RPMI8226 (cell line): ENCODE measurements at places on chromosomes 1 and 21.

DNA sequence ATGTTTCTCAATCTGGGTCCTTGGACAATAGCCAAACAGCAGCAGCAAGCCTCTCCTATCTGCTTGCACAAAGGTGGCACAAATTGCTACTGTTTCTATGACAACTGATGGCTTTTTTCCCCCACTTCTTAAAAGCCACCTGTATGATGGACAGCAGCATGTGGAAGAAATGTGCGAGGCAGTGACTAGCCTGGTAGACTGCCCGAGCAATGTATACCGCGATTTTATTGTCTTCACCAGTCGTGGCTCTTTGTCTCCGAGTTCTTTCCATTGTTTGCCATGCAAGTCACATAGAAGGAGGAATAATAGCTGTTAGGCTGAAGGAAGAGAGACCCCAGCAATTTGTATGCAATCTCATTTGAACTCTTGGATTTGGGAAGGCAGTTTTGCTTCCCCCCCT is 79.4 kb downstream of the S1PR1 start:
- no peak for DNase-seq

DNA sequence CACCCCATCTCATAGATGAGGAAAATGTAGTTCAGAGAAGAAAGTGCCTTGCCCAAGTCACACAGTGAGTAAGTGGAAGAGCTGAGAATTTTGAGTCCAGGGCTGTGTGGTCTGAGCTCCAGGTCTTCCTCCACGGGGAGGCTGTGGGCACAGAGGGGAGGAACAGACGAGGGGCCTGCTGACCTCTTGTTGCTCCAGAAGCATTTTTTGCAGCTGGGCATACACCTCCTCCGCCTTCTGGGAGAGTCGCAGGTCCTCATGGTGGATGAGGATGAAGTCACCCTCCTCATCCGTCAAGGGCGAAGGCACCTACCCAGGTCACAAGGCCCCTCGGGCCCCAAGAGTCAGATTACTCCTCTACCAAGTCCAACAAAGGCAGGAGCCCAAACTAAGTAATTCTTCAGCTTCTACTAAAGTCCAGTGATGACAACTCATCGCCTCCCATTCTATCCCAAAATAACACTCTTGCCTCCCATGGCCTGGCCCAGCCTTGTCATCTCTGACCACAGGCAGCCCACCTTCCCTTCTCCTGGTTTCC is 9.1 kb downstream of the CC2D1B start:
- no peak for DNase-seq

- DNase-seq: no peak
These were observed 90.6 kb downstream of the SGIP1 start for GRCh38 chr1:66624412-66625060.

DNA sequence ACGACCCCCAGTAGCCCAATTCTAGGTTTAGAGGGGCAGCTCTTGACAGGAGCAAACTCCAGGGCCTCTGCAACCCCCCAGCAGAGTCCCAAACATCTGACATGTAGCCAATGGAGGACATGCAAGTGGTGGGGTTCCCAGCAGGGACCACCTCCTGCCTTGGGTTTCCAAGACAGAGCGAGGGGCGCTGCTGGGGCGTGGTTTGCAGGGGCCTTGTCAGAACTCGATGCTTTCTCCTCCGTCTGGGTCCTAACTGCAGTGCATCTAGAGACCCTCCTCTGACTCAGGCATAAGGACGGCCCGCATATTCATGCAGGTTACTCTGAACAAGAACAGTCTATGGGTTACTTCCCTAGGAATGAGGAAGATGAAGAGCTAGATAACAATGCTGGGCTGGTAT is 17.2 kb downstream of the EPHX1 start:
- no peak for DNase-seq

DNA sequence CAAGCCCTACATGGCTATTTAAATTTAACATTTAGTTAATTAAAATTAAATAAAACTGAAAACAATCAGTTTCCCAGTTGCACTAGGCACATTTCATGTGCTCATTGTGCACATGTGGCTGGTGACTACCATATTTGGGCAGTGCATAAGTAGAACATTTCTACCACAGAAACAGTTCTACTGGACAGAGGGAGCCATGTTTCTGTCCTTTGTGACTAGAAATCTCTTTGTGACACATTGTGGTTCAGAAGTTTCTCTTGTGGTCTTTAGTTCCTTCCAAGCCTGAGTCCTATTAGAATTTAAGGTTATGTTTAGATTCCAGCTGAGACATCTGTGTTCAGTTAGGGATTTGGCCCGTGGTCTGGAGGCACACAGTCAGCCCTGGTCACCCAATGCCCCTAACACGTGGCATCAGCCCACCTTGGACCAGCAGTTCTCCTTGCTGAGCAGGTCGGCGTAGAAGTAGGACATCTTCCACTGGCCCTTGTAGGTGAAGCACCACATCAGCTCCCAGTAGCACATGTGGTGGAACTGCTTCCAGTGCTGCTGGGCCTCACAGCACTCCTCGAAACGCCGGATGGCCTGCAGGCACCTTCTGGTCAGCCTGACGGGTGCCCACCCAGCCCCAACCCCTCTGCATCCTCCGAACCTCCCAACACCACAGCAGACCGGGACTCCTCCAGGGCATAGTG is 29.1 kb downstream of the TTC39A start:
- no peak for DNase-seq

- peak; percentile 34 for DNase-seq
These were observed 5.2 kb upstream of the PLA2G2D start for GRCh38 chr1:20124456-20125057.

DNA sequence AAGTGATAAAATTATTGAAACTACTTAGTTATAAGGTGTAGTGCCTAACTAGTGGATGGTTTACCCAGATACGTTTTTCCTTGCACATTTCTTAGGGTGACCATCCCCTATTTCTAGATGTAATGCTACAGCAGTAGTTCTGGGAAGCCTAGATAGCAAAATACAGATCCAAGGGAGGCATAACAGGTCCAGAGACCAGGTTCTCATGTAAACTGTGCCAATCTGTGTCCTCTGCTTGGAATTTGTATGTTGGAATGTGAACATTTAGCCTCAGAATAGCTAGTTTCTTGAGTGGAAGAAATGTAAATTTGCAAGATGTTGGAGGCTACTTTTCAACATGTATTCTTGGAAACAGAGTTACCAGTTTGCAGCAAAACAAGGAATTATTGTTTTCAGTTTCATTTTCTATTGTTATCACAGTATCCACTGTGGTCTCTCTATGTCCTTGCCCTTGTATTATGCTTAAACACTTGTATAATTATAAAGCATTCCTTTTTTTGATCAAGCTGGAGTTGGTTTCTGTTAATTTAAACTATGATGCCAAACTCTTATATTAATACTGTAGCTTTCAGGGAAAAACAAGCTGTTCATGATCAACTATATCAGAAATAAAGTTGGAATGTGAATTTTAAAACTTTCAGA is 102.0 kb upstream of the BRINP3 start:
- no peak for DNase-seq

DNA sequence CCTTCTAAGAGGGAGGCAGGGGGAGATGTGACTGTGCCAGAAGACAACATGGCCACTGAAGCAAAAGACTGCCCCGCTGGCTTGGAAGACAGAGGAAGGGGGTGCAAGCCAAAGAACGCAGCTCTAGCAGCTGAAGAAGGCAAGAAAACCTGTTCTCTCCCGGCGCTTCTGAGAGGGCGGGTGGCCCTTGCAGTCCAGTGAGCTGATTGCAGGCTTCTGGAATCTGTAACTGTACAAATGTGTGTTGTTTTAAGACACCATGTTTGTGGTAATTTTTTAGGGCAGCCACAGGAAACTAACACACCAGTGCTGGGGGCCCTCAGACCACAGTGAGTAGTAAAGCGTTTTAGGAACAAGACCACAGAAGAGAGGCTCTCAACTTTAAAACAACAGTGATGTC is 47.0 kb downstream of the CD46 start:
- no peak for DNase-seq

- no peak for DNase-seq
These were observed 531.1 kb upstream of the ADAMTS5 start for GRCh38 chr21:27498025-27498424.

GRCh38 chr1:192952646-192953045 is 106.5 kb downstream of the UCHL5 start:
- no peak for DNase-seq

DNA sequence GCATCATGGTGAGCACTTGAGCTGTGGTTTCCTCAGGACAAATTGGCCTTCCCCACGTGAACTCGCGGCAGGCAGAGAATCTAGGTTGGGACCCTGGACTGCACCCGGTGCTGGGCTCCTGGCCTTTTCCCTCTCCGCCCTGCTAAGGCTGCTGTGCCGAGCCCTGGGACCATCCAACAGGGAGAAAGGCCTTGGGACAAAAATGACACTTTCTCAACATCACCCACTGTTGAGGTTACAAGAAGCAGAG is 9.2 kb upstream of the UMODL1 start:
- no peak for DNase-seq

GRCh38 chr1:21216835-21217811 is 40.4 kb upstream of the EIF4G3 start:
- DNase-seq: peak; percentile 77
